Stimulated activated CD8-positive, alpha-beta memory T cell treated with anti-CD3 and anti-CD28 coated beads, Interleukin-2, amount 100 ng/mL, for 1 hour (primary cell): ENCODE measurements at places on chromosomes 2 and 18.

DNA sequence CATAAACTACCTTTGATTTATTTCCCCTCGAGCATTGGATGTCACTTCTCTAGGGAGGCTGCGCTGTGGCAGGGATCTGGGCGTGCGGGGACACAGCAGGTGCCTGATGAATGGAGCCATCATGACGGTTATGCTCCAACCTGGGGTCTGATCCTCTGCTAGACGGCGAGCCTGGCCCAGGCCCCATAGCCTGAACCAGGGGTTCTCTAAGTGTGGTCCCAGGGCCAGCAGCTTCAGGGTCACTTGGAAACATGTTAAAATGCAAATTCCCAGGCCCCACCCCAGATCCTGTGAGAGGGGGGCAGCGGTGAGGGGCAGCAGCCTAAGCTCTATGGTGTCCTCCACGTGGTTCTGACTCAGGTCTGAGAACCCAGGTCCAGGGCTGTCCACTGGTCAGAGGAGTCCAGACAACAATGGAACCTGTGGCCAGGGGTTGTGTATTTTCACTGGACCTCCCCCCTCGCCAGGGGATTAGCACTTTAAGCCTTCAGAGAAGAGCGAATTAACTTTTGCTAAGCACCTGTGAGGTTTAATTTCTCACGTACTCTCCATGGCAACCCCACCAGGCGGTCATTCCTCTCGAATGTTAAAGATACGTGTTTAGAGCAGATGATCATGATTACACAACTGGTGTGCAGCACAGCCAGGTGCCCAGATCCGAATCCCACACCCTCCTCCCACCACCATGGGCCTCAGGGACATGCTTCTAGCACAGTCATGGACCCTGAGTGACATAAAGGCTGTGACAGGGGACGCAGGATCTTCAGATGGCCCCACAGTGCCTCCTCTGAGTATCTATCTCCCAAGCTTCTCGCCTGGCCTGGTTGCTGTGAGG is 1.6 kb upstream of the ARHGEF4 start:
- no peak for DNase-seq

DNA sequence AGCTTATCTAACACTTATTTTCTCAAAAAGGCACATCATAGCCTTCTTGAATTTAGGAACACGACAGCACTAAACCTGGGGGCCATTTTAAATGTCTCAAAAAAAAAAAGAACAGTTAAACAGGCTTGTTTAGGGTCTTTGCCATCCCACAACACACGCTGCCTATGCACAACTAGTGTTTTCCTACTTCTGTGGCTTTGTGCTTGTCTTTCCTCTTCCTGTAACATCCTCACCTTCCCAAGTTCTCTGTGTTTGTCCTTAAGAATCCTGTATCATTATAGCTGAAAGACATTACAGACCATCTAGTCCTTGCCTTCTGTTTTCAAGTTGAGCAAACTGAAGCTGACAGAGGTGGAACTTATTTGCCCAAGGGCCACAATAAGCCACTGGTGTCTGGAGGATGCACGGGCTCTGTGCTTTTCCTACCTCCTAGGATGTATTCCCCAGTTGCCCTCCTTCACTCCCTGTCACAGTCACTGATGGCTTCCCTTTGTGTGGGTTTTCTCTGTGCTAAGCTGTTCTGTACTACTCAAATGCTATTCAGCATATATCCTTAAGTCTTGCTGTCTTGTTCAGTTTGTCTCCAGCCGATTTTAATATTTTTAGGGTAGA is 22.6 kb downstream of the SNRPD1 start:
- no peak for DNase-seq

- DNase-seq = no peak
Measured at GRCh38 chr2:127347734-127348392, 39.9 kb downstream of the MAP3K2 start.

- DNase-seq = no peak
Measured at GRCh38 chr18:62498616-62499262, 24.1 kb upstream of the ZCCHC2 start.

GRCh38 chr2:45172760-45173392 is 163.6 kb upstream of the SIX2 start:
- DNase-seq = no peak

- no peak for DNase-seq
Measured at GRCh38 chr2:24049485-24050021, at the start of gene FKBP1B. Gene FKBP1B (plus strand): TSS chr2:24049741. CDS start chr2:24049850, 109 bp downstream.

- DNase-seq = no peak
Measured at GRCh38 chr2:207014424-207014823, 75.1 kb downstream of the CPO start.

DNA sequence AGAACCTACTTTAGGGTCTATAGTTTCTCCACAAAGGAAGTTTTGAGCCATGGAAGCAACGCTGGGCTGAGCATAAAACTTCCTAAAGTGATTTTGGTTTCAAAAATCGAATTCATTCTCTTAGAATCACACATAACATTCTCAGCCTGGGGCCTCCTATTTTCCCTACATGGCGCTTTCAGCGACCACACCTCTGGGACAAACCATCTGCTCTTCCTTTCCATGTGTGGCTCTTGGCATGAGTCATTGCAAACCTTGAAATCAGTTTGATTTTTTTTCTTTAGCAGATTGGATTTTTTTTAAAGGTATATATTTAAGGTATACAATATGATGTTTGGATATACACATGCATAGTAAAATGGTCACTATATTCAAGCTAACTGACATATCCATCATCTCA is 72.5 kb upstream of the APCDD1 start:
- DNase-seq = no peak

GRCh38 chr2:33477473-33478468 is 1.3 kb downstream of the RASGRP3 start:
- no peak for DNase-seq

GRCh38 chr18:5620289-5620688 is 76.5 kb upstream of the EPB41L3 start:
- DNase-seq = no peak

DNA sequence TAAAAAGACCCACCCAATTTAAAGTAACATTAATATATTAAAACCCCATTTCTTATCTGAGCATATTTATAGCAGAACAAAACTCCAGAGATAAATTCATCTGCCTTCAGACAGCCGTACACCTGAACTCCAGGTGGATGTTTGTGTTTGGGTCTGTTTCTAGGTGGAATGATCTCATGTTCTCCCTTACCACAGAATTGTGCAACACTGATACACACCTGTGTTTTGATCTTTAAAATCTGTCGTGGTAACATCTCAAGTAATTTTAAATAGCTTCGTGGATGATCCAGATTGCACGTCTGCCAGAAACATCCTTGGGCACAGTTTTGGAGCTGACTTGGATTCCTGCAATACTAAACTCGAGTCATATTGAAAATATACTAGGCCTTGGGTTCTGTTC is 207.5 kb upstream of the FOSL2 start:
- DNase-seq = no peak

DNA sequence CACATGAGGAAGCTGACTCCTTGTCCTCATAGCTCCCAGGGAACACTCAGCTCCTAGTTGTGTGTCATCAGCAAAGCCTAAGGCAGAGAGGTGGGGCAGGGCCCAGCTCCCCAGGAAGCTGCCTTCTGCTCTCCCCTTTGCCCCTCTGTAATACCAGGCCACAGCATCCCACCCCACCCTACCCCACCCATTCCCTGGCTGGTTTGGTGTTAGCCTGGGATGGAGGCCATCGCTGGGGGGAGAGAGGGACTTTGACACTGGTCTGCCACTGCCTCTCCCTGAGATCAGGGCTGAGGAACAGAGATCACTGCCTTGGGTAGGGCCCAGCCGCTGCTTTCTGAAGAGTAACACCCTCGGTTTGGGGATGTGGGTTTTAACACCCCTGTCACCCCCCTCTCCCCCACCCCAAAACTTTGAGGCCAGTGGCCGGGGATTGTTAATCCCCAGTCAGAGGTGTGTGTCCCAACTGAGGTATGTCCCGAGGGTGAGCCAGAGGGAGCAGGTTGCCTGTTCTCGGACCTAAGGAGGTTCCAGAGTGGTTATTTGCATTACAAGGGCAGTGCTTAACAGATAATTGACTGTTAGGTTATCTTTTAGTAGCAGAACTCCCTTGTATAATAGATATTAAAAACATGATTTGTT is 41.4 kb downstream of the TET3 start:
- DNase-seq = no peak

DNA sequence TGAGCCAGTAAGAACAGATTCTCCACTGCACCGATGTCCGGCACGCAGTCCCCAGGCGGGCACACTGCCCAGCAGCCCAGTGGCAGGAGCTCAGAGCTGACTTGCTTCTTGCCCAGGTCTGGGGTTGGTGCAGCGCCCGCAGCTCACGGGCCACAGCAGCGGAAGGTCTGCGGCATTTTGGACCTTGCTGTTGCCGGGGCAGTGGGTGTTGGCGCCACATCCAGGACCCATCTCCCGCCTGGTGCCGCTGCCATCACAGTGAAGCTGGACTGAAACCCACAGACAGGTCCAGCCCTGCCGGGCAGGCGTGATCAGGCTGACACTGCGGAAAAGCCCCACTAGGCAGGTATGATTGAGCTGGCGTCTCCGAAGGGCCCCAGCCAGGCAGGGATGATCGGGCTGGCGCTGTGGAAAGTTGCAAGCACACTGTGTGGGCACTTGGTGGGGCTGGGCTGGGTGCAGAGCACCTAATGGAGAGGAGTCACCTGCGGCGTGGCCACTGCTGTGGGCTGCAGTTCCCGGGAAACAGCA is 75.5 kb downstream of the SLC66A2 start:
- no peak for DNase-seq

DNA sequence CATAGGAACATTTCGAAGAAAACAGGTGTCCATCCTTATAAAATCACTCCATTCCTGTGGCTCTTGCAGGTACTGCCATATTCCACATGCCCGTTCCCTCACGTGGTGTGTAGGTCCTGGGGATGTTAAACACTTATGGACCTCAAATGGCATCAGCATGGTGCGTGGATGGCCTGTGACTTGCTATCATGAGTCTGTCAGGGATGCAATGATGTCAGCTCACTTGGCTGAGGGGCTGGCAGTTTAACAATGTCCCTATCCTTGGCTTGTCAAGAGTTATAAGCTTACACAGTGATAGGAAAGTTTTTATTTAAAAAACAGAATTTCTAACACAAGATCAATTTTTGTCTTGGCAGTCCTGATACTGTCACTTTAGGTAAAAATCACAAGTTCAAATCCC is 28.8 kb downstream of the MAIP1 start:
- DNase-seq = no peak

- DNase-seq = no peak
Measured at GRCh38 chr2:86256982-86257381, 57.7 kb downstream of the MRPL35 start.

DNA sequence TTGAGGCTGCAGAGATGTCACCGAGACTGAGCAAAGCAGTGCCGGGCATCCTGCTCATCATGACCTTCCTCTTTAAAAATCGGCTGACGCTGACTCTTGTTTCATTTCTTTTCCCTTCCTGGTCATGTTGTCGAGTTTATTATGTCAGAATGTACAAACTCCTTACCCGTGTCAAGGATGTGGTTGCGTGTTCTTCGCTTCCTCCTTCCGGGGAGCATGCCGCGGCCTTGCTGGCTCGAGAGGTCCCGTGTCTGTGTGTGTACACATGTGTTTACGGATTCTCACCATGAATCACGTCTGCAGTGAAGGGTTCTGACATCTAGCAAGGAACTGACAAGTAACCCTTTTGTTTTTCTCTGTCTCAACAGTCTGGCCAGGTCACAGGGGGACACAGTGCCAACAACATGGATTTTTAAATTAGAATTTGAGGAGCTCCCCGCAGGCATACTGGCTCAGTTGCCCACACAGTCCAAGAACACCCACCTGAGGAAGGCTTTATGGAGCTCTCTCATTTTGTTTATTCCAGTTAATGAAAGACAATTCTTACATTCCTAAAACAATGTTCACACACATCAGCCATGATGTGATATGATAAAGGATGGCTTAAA is 60.2 kb downstream of the MYT1L start:
- DNase-seq = no peak

DNA sequence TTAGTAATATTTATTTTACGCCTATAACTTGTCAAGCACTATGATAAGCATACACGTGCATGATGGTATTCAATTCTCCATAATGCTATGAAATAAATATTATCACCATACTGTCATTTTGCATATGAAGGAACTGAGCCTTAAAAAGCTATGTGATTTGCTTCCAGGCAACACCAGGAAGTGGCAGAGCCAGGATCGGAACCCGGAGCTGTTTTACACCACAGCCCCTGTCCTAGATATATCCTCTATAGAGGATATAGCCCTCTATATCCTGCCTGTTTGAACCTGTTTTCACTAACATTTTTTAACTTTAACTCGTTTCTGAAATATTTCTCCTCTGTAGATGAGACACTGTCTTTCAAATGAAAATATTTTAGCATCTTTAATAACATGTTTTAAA is 690.0 kb downstream of the SATB2 start:
- DNase-seq = no peak

- no peak for DNase-seq
Measured at GRCh38 chr18:48554610-48555400, 16.0 kb downstream of the CTIF start.

DNA sequence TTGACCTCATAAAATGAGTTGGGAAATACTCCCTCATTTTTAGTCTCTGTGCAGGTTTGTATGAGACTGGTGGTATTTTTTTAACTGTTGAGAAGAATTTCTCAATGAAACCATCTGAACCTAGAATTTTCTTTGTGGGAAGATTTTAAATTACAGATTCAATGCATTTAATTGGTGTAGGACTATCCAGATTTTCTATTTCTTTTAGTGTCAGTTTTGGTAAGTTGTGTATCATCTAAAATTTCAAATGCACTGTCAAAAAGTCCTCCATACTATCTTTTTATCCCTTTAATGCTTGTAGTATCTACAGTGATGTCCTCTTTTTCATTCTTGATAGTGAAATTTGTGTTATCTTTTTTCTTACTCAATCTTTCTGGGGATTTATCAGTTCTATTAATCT is 1.8 kb upstream of the BOK start:
- no peak for DNase-seq

DNA sequence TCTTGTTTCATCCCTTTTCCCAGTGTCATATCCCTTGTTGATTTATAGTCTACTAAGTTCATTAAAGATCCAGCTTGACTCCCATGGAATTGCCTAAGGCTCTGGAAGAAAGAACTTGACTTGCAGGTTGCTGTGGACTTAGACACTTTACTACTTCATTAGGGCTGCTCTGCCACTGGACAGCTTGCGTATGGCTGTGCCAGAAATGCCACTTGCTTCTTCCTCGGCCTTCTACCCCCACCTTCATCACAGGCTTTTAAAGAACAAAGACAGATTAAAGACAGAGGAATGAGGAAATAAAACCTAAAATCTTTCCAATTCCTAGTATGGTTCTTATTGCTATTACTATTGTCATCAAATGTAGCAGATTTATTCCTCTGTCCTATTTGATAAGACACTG is 591.7 kb downstream of the BCL11A start:
- DNase-seq = no peak
